NCI-H1092 treated with DMSO at 0.1 percent for 48 hours (cell line): ENCODE measurements at places on chromosomes 7 and 10.

GRCh38 chr7:28093623-28094232 is 86.9 kb downstream of the JAZF1 start:
- DNase-seq: peak; percentile 67

- no peak for DNase-seq
These were observed 37.3 kb downstream of the RTKN2 start for GRCh38 chr10:62231371-62231770.

GRCh38 chr10:44989597-44990301 is 11.0 kb upstream of the ZNF22 start:
- DNase-seq: no peak

- DNase-seq: no peak
These were observed 19.0 kb upstream of the ELFN1 start for GRCh38 chr7:1651031-1651446.

GRCh38 chr10:5484205-5484604 is 15.2 kb downstream of the CALML5 start:
- no peak for DNase-seq

GRCh38 chr7:91050677-91051076 is 213.6 kb upstream of the FZD1 start:
- DNase-seq: no peak

DNA sequence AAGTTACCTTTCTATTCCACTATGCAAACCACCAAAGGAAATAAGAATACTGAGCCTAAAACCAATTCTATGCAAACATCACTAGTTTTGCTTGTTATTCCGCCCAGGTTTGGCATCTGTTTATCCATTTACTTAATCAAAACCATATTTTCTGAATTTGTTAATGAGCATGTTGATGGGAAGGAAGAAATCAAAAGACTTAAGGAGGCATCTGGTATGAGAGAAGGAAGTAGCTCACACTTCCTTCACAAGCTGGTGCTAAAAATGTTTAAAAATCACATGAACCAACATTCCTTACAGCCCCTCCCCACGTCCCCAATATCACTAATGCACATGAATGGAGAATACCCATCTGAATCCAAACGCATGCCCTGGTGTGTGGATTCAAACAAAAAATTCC is 52.0 kb upstream of the PRKAR2B start:
- no peak for DNase-seq

- no peak for DNase-seq
These were observed 65.6 kb downstream of the CTBP2 start for GRCh38 chr10:125094806-125095205.

DNA sequence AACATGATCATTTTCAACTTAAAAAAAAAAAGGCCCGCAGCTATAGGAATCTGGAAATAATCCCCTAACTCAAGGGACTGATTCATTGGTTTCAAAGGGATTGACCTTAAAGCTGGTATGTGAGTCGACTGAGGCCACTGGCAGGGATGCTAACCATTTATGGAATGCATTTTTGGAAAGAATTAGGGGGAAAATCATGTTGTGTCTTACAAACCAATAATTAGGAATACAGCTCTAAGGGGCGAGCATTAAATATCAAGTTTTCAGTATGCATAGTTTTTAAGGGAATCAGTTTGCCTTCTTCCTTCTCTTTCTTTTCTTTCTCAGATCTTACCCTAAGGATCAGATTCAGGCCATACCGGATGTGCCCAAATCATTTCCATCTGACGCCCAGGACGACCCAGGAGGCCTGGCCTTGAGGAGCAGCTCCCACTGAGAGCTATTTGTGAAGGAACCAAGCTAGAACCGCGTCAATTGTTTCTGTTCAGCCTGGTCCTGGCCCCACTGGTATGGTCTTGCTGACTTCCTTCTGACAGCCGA is 48.7 kb downstream of the BPGM start:
- no peak for DNase-seq

DNA sequence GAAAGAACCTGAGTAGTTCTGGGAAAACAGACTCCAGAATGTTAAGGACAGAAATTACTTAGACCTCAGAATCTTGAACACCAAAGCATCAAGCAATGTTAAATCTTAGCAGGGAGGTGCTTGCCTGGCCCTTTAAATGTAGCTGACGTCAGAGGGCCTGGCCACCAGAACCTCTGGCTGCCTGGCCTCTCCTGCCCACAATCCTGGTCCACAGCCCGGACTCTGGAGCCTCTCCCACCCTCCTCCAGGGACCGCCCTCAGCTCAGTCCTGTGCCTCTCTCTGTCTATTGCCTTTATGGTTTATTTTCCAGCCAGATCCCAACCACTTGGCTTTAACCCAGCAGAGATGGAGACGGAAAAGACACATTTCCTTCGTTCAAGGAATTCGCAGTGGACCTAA is 42.2 kb upstream of the EGR2 start:
- DNase-seq: no peak

DNA sequence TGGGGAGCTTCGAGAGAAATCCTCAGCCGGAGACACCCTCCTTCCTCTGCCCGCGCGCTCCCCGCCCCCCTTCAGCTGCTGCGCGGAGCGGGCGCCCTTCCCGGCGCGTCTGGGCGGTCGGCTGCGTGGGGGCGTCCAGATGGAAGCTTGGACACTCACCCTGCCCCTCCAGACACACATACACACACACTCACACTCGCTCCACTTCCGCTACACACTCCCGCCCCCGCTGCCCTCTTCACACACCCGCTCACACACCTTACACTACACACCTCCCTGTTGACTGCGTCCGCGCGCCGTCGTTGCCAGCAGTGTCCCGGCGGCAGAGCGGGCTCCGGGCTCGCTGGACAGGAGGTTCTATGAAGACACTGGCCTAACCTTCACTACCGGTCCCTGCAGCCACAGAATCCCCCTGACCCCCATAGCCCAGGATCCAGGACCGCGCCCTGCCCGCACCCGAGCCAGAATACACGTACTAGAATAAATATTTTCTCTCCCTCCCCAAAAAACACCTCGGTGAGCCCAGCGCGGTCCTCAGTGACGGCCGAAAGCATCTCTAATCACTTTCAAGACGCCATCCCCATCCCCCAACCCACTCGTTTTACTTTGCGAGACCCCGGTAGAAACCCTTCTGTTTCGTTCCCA is 1.1 kb upstream of the EGR2 start:
- no peak for DNase-seq

DNA sequence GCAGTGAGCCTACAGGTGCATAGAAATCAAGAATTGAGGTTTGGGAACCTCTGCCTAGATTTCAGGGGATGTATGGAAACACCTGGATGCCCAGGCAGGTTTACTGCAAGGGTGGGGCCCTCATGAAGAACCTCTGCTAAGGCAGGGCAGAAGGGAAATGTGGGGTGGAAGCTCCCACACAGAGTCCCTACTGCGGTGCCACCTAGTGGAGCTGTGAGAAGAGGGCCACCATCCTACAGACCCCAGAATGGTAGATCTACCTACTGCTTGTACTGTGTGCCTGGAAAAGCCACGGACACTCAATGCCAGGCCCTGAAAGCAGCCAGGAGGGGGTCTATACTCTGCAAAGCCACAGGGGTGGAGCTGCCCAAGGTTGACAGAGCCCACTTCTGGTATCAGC is 533.5 kb downstream of the GPAM start:
- DNase-seq: no peak

DNA sequence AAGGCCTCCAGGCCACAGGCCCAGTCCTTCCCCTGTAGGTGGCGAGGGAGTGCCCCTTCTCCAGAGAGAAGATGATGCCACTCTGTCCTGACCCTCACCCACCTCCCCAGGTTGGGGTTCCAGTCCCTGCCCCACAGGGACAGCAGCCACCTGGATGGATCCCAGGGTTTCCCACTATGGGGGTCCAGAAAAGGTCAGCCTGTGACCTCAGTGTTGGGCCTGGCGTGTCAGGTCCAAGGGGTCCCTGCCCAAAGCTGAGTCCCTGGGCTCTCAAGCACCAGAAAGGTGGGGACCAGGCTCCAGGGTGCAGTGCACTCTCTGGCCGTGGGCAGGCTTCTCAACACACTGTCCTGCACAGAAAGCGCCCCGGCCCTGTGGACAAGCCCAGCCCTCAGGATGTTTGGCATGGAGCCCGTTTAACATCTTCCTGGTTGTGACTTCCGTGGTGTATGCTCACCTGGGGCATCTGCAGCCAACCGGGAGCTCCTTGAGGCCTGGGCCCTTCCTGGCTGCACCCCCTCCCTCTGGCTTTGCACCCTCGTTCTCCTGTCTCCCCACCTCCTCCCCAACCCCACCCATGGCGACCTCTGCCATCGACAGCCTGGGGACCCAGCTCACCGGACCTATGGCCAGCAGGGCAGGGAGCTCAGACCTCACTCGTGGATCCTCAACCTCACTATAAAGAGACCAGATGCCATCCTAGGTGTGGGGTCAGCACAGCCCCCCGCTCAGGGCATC is 58.3 kb upstream of the PPP2R2D start:
- DNase-seq: no peak

GRCh38 chr10:10417671-10418070 is 600.0 kb upstream of the CELF2 start:
- no peak for DNase-seq

GRCh38 chr7:142884286-142884640 is 1.3 kb downstream of the TRPV6 start:
- no peak for DNase-seq

DNA sequence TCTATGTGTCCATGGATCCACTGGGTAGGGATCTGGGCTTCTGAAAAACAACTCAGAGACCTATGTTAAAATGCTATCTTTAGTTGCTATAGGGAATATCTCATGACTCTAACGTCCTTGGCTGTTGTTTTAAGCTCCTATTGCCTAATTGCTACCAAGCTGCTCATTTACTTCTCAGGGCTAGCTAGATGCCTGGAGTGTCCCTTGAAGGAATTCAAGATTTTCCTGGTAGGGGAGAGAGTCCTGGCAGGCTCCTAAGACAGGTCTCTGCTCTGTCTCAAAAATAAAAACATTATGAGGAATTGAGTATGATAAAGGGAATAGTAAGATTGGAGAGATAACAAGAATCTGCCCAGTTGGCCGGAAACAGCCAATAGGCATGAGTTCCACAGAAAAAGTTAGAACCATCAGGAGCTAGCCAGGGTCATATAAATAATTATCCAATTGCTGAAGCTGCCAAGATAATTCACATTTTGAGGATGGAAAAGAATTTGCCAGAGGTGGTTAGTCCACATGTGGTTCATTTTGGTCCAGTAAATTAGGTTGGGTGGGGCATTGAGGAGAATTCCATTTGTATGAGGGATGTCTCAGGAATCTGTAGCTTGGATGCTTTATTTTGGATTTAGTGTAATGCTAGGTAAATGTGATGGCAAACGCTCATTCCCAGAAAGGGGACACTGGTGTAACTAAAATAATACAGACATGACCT is 362.7 kb upstream of the VSTM2A start:
- no peak for DNase-seq

GRCh38 chr7:132751244-132751647 is 175.0 kb upstream of the PLXNA4 start:
- DNase-seq: no peak

DNA sequence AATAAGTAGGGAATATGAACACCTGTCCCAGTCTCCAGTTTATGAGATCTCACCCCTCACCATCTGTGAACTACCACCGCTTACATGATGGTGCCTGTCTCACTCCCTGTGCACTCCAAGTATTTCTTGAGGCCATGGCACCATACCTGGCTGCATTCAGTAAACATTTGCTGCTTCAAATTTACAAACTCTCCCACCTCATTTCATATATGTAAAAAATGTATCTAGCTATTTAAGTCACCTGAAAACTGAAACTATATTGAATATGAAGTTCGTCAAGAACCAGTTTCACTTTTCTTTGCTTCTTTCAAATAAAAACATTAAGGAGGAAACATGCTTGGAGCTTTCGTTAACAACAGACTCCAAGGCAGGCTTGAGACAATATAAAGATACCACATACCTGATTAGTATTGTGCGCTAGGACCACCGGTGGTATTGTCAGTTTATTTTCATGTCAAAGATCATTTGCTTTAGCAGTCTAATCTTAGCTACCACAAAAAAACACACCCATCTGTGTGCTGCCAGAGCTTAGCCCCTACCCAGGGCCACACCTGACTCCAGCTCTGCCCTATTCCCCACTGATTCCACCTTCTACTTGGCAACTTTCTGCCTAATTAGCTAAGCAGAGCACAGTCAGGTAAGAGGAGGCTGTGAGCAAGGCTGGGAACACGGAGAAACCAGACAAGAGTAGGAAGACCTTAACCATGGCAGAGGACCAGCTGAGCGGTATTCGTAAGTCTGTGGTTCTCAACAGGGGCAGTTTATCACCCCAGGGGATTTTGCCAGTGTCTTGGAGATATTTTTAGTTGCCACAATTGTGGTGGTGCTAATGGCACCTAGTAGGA is 92.0 kb downstream of the ZFAND4 start:
- no peak for DNase-seq

- DNase-seq: no peak
These were observed 8.2 kb downstream of the TPK1 start for GRCh38 chr7:144827621-144828020.

GRCh38 chr10:73991884-73992245 is 6.1 kb upstream of the VCL start:
- DNase-seq: no peak

DNA sequence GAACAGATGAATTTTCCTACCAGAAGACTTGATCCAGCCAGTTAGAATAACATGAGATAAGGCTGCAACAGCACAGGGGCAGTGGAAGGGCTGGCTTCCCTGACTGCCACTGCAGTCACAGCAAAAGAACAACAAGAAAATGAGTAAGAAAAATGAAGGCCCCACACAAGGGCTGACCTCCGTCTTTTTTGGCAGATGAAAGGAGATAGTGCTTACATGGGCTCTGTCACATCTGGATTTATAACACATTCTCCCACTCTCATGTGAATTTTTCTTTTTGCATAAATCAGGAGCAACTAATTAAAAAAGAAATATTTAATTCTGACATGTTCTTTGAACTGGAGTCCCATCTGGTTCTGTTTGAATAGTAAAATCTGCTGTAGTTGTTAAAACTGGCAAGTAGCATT is 99.6 kb downstream of the NRP1 start:
- no peak for DNase-seq

DNA sequence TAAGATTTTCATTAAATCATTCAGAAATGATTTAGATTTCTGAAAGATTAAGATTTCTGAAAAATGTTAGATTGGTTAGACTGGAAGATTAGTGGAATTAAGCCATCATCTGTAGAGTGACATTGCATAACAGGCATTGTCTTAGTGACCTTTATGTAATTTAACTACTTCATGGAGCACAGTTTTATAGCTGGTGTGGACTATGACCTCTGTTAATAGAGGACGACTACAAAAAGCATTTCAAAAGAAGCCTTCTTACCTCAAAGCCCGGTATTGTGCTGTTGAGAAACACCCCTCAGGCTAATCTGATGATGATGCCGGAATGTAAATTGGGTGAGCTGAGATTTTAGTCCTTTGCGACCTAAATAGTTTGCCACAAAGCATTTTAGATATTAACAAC is 55.6 kb downstream of the GALNT11 start:
- no peak for DNase-seq

GRCh38 chr10:62911210-62911963 is 95.2 kb upstream of the EGR2 start:
- DNase-seq: no peak

- DNase-seq: no peak
These were observed 2.4 kb upstream of the FGFR2 start for GRCh38 chr10:121600611-121601010.

GRCh38 chr7:51366930-51367613 is 50.5 kb upstream of the COBL start:
- peak; percentile 80 for DNase-seq
